ENCODE measurements at places on chromosomes 12 and 14.

DNA sequence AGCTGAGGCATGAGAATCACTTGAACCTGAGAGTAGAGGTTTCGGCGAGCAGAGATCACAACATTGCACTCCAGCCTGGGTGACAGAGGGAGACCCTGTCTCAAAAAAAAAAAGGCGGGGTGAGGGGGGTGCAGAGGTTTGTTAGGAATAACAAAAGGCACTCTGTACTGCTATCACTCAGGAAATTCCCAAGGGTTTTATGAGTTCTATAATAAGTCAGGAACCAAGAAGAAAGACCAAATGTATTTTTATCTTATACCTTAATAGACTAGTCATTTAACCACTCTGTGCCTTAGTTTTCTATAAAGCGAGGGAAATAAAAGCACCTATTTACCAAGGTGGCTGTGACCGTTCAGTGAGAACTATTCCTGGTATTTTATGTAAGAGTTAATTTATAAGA is 319.2 kb downstream of the GPHN start:
- DNase-seq: no peak

DNA sequence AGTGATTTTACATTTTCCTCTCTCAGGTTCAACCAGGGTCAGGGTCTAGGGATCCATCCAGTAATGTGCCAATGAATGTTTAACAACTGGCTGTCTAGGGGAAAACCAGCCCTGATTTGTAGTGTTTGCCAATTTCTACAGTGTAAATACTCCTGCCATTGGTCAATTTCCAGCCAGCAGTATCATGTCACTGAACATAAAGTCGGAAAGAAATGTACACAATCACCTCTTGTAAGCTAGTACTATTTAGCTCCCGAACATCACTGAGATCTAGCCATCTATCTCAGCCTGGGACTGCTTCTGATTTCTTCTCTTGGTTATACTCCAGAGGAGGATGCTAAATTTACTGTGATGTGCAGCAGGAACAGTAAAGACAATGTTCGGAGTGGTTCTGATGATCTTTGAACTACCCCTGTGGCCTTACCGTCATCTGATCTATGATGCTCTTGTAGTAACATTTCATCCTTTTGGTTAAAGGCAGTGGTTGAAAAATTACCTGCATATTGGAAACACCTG is 36.7 kb upstream of the EGLN3 start:
- no peak for DNase-seq

GRCh38 chr14:103013028-103013427 is 44.3 kb downstream of the CDC42BPB start:
- no peak for DNase-seq

GRCh38 chr14:36857136-36857535 is 195.5 kb downstream of the PAX9 start:
- DNase-seq: no peak

GRCh38 chr12:119113496-119113986 is 65.2 kb upstream of the HSPB8 start:
- no peak for DNase-seq

DNA sequence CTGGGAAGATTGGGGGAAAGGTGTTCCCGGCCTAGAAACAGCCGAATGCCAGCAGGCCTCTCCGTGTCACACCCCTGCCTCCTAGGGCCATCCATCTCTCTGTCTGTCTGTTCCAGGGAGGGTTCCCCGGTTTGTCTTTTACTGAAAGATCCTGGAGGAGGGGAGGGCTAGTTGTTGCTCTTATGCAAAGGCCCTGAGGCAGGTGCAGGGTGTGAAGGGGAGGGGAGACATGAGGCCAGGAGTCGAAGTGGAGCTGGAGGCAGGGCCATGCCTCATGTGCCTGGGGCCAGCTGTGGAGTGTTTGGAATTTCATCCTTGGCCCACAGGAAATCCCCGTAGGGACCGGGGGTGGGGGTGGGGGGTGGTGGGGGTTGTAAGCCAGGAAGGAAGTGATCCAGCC is 8.7 kb upstream of the RCOR1 start:
- DNase-seq: no peak

- no peak for DNase-seq
Observed at GRCh38 chr12:23909551-23909950, 39.9 kb downstream of the SOX5 start.

DNA sequence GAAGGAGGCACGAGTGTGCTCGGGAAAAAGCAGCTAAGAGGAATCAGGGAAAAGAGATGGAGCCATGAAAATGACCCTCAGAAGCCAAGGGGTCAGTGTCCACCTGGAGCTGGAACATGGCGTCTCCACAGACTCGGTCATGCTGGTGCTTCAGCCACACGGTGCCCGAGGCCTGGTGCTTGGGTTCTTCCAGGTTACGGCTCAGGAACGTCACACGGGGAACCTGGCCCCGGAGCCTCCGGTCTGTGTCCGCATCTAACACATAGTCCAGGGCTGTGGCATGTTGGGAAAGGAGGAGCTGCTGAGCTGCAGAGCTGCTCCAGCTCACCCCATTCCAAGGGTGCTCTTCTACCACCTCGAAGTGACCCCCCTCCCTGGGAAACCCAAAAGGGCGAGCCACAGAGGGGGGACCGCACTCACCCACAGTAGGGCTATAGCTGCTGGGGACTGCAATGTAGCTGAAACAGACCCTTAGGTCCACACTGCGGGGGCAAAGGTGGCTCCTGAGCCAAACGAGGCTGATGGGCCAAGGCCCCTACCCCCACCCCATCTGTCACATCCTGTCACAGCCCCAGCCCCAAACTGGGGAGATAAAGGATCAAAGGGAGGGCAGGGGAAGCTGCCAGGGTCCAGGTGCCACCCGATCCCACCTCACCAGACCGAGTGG is 10.8 kb downstream of the ITGA7 start:
- no peak for DNase-seq

DNA sequence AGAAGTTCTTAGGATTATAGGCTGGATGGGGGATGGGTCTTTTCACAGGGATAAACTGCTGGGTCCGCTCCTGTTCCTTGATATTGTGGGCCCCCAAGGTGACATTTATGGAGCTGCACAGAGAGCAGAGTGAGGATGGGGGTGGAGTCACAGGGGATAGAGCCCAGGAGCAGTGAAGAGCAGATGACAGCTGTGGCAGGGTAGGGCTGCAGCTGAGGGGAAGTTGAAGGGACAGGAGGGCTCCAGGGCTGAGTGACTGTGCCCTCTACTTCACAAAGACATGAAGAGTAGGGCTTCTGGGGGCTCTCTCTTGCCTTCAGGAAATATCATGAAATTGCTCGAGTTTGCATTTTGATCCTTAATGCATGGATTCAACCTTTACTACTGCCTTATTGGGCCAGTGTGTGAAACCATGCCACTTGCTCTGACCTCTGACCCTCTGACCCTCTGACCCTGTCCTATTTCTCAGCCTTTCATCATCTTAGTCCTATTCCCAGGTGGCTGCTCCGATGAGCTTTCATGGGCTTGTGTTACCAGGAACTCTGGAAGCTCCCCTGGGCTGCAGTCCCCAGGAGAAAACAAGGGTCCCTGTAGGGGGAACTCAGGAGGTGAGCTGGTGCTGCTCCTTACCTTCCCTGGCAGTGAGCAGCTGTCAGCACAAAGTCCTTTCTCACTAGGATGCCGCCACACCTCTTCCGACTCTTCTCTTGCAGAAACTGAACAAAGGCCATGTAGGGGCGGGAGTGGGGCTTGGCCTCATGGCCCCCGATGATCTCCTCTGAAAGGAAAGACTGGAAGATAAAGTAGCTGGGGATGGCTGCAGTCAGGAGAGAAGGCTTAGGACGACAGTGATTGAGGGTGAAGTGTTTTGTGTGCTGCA is 1.6 kb downstream of the GZMH start:
- no peak for DNase-seq

DNA sequence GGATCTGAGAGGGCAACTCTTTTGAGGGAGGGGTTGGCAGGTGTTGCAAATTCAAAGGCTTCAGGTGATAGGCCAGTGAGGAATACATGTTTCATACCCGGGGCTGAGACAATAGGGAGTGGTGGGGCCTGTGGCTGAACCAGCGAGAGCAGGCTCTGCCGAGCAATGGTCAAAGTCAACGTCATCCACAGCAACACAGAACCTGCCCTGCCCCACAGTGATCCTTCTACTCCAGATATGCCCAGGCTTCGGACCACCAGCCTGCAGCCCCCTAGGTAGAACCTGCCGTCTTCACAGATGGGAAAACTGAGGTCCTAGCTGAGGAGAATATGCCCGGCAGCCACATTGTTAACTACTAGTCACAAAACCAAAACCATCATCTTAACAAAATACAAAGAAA is 4.1 kb downstream of the SERPINA1 start:
- DNase-seq: no peak

DNA sequence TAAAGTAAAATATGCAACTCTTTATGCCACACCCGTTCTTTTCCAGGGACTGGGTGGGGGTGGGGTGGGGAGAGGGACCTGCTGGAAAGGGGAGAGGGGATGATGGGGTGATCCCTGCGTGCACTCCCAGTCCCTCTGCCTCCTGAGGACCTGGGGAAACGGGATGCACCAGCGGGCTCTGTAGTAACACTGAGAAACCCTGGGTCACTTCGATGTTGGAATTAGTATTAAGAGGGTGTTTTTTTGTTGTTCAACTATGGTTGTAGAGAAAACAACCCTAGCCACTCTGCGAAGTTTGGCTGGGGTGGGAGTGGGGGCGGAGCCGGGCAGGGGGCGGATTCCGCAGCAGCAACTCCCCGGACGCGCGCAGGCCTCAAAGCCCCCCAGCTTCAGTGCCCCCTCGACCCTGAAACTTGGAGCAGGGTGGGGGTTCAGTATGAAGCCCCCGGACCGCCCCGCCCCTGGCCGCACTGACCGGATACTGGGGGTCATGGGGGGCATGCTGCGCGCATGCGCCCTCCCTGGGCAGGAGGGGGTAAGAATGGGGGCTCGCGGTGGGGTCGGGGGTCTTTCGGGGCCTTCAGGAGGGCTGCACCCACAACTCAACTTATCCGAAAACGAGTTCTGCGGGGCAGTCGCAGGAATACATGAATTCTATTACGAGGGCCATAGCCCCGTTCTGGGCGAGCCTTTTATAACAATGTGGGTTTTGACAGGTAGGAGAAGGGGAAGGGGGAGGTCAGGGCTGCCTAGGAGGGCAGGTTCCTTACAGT is 1.3 kb upstream of the ARHGEF25 start:
- DNase-seq: no peak

- no peak for DNase-seq
Observed at GRCh38 chr12:52029685-52030084, 21.6 kb upstream of the NR4A1 start.

GRCh38 chr12:26345471-26346003 is 150.2 kb downstream of the SSPN start:
- DNase-seq: peak; percentile 4

GRCh38 chr14:79602045-79602444 is 609.3 kb downstream of the DIO2 start:
- DNase-seq: no peak

DNA sequence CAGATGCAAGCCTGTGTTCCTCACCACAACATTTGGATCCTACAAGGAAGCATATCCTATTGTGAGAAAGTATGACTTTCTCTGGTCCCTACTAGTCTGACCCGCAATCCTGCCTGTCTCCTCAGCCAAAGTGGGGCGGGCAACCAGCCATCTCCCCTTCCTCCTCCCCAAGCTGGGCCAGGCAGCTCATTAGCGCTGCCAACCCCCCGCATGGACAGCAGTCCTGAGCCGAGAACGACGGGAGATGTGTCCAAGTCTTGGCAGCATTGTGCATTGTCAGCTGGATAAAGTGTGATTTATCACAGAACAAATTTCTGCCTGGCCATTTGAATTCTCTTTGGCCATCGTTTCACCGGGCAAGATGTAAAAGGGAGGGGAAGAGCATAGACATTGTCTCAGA is 139.4 kb downstream of the SLC15A4 start:
- no peak for DNase-seq

DNA sequence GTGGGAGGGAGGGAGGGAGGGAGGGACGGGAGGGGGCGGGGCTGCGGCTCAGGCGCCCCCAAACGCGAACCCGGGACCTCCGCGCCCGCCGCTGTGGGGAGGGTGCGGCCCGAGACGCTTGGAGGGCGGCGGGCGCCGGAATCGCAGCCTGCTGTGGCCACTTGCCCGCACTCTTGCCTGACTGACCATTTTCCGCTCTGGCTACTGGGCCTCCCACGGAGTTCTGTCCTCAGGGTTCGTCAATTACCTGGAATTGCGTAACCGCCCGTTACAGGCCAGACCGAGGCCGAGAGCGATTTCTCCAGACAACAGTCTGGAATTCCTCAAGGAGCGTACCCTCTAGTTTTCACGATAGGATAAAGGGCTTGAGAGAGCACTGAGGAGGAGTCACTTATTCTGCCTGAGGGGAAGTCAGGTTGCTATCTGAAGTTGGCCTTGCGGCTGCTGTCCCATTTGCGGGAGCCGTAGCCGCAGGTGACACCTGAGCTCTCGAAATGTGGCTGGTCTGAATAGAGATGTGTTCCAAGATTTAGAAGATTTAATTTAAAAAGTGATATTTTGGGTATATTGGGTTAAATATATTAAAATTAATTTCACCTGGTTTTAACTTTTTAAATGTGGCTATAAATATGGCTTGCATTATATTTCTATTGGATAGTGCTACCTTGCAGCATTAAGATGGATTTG is 446 bp upstream of the ZNF641 start:
- no peak for DNase-seq

GRCh38 chr14:52395728-52396127 is 81.6 kb downstream of the PTGER2 start:
- DNase-seq: peak; percentile 32

GRCh38 chr12:13606290-13606689 is 375.1 kb downstream of the GRIN2B start:
- DNase-seq: no peak

- DNase-seq: no peak
Observed at GRCh38 chr12:77060883-77061240, 4.5 kb downstream of the E2F7 start.

- DNase-seq: no peak
Observed at GRCh38 chr12:21971344-21971743, 30.1 kb upstream of the ABCC9 start.

GRCh38 chr12:19129486-19130223 is at the start of gene PLEKHA5:
TSS of gene PLEKHA5 (plus strand) at chr12:19129733. CDS start at chr12:19129800, 67 bp downstream.
- DNase-seq: peak; percentile 16

GRCh38 chr14:69708049-69708448 is 58.9 kb upstream of the SRSF5 start:
- no peak for DNase-seq

DNA sequence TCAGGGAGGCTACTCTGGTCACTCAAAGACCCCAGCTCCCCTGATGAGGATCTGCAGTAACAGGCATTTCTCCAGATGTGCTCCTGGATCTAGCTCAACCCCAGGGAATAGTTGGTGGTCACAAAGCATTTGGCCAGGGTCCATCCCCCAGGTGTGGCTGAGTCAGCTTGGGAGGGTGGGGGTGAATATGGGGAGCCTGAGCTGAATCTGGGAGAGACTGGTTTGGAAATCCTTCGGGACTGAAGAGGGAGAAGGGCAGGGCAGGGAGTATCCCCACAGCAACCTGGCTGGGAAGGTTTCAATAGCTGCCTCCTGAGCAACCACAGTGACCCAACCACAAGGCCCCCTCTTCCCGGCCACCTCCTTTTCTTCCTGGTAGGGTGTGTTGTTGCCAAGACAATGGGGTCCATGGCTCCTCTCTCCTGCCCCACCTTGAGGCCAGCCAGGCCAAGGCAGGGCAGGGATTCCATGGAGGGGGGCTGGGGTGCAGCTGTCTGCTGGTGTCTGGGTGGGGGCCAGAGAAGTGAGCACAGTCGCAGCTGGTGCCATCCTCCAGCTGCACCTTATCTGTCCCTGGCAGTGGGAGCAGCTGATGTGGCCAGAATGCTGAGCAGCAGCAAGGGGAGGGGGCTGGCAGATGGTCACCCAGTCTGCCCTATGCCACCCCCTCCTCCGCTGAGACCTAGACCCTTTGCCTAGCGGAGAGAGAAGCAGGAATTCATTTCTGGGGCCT is 5.5 kb downstream of the ASIC1 start:
- DNase-seq: no peak

- DNase-seq: no peak
Observed at GRCh38 chr12:107106241-107107025, 13.1 kb upstream of the CRY1 start.
